Stimulated activated CD4-positive, alpha-beta T cell treated with anti-CD3 and anti-CD28 coated beads, Interleukin-1b, Interleukin-23, amount 100 ng/mL, for 1 hour (primary cell): ENCODE measurements at places on chromosomes 12 and 14.

DNA sequence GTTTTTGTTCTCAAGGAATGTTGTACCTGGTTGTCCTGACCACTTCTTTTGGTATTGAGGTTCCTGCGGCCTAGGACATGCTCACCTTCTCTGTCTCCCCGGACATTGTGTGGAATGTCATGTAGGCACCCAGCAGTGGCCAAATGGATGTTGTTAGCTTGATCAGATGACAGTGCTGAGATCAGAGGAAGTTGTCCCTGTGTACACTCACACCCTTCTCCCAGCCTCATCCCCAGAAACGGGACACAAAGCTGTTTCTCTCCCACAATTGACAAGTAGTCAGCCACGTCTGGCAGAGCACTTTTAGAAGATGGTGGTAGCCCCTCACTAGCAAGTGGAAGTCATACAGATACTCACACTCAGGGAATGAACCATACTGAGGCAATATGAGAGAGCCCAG, 3.0 kb downstream of the PLEKHH1 start:
- DNase-seq, result no peak

DNA sequence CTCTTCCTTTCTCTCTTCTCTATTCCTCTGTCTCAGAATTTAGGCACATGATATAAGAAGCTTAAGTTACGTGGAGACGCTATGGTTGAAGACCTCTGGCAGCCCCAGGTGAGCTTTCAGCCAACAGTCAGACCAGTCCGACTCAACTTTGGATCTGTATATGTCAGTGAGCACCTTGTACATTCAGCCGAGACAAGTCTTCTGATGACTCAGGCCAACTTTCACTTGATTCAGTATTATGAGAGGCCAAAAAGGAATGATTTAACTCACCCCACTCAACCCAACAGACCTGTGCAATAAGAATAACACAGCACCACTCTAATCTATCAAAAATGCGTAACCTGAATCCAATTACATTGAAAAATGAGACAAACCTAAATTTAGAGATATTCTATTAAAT, 47.5 kb upstream of the FOXG1 start:
- DNase-seq, result no peak

DNA sequence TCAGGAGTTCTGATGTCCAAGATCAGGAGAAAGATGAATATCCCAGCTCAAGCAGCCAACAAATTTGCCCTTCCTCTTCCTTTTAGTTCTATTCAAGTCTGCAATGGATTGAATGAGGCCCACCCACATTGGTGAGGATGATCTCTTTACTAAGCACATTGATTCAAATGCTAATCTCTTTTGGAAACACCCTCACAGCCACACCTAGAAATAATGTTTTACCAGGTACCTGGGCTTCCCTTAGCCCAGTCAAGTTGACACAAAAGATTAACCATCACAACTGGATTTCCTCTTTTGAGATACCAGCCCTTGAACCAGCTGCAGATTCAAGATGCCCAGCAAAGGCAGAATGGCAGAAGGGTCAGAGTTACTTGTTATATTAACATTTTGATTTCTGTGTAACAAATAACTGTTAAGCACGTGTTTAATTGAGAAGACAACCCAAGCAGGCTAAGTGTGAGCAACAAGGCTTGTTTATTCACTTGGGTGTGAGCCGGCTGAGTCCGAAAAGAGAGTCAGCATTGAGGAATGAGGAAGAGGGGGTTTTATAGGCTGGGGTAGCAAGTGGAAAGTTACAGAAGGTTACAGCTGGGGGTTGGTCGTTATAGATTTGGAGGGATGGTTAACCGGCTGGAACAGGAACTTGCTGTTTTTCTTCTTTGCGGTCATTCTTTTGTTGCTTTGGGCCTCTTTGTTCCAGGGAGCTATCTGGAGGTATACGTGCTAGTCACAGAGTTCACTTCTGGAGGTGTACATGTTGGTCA, 180.3 kb downstream of the EMP1 start:
- DNase-seq, result no peak

- DNase-seq, result no peak
These were observed 47.1 kb downstream of the FOXN4 start for GRCh38 chr12:109261939-109262338.

GRCh38 chr12:130181211-130181610, 18.9 kb downstream of the FZD10 start:
- DNase-seq, result no peak

DNA sequence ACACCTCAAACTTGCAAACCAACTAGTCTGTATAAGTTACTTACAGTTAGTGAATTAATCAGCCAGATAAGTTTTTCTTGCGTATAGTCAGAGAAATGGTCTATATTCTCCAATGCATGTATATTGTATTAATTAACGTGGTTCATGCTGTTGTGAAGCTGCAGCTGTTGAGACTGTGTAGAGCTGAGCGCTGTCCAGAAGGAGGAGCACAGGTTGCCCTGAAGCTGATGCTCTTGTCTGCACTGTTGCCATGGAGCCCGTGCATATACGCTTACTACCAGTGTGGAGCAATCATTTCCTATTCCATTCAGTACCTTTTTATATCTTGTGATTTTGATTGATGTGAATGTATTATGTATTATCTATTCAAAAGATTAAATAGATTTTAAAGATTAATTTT, 74.3 kb upstream of the ARID2 start:
- DNase-seq, result peak; percentile 9

DNA sequence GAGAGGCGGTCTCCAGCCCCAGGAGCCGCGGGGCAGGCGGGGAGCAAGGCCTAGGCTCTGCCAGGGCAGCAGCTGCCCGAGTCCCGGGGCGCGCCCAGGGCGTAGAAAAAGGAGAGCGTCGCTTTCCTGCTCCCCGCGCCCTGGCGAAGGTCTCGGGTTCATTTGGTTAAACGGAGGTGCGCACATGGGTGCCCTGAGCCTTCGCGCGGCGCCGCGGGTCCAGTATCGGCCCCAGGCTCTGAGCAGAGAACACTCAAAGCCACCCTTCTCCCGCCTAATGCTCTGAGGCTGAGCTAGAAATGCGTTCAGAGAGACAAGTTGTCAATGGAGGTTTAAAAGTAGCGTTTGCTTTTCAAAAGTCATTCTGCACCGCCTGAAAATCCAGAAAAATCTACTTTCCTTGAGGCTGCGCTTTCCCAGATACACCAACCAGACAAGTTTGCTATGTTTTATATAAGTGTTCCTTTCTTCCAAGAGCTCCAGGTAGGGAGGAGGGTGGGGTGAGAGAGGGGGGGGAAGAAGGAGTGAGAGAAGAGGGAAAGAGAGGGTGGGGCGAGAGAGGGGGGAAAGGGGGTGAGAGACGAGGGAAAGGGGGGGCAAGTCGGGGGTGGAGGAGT, 1.5 kb downstream of the TMEM132C start:
- no peak for DNase-seq

DNA sequence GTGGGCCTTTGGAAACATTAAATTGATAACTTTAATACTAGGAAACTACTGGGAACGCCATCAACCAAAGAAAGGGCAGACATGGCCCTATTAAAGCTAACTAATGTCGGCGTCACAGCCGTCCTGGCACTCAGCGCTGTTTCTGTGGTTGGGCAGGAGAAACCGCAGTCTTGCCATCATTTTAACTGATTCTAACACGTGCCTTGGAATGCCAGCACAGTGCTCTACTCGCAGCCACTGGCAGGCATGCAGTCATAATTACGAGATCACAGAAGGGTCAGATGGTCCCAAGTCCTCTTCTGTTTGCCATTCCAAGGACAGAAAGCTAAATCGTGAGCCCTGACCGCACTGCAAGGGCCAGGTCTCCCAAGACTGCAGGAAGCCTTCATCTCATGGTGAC, 75.2 kb downstream of the RIMBP2 start:
- no peak for DNase-seq

GRCh38 chr12:69042970-69043369, 110.0 kb upstream of the CPM start:
- DNase-seq, result no peak

DNA sequence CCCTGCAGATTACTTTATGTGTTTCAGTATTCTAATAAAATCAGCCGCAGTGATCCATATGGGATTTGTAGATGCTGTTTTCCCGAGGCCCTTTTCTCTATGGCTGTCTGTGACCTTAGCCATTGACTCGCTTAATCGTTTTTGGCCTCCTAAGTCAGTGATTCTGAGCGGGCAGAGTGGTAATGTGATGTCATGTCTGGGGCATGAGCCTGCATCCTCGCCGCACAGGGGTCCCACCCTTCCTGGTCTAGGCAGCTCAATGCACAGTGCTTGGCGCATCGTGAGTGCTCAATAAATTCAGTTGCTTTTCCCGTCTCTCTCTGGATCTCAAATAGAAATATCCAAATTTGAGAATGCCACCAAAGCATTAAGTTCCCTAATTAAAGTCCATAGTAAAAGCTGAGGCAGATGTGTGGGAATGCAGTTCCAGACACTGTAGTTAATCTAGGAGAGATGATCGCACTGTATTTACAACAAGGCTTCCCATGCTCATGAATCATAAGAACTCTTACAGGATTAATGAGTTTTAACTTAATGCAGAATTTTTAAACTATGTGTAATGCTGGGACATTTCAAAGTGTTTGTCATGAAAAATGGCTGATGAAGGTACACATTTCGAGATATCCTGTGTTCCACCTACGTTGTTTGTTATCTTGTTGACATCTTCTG, 29.3 kb downstream of the HMGA2 start:
- DNase-seq, result no peak
